ENCODE measurements at places on chromosomes 1 and 21.

GRCh38 chr1:52867087-52867863 lies 24.7 kb downstream of the ZYG11A start:
- DNase-seq: no peak

- no peak for DNase-seq
Observed at GRCh38 chr1:8213676-8214075, 104.2 kb upstream of the SLC45A1 start.

DNA sequence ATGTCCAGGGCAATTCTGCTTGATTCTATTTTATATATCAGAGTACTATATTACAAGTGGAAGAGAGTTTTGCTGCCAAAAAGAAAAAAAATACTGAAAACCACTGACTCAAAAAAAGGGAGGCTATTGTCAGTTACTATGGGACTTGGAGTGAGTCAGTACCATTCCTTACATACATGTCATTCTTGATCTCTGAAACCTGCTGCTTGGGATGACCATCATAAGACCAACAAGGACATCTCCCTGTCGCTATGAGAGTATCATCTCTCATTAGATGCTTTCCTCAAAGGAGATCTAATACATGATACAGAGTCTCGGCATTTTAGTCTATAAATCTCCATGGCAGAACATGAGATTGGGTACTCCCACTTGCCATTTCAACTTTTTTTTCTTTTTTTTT lies 11.8 kb upstream of the INPP5B start:
- DNase-seq: no peak

DNA sequence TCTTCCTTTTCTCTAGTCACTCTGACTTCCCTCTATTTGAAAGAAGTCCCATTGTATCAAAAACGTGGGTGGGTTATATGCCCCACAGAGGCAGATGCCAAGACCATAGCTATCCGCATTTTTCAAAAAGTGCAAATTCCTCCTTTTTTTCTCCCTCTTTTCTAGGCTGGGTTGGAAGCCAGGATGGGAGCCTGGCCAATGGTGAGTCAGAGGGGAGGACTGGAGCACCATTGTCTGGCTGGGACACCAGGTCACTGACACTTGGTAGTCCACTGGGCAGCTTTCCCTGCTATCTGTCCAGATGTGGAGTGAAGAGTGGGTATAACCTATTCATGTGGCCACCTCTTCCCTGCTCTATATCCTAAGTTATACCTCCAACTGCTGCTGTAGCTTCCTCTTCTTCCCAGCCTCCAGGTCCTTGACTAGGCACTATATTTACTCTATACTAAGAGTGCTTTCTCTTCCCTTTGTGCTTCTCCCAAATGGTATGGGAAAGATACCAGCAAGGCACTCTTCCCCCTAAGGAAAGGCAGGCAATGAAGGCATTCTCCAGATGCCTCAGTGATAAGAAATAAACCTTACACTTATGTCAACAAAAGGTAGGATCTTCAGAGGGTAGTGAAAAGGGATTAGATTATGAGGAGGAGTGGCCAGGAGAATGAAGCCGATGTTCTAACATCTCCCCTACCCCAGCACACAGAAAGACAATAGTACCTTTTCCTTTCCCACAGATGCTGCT lies 12.9 kb downstream of the PI4KB start:
- DNase-seq: peak; percentile 93

GRCh38 chr1:185376288-185376687 lies 59.2 kb upstream of the IVNS1ABP start:
- DNase-seq: no peak
